ENCODE measurements at places on chromosomes 1 and 21.

- DNase-seq = no peak
Observed at GRCh38 chr1:85393490-85393889, 71.5 kb downstream of the DDAH1 start.

DNA sequence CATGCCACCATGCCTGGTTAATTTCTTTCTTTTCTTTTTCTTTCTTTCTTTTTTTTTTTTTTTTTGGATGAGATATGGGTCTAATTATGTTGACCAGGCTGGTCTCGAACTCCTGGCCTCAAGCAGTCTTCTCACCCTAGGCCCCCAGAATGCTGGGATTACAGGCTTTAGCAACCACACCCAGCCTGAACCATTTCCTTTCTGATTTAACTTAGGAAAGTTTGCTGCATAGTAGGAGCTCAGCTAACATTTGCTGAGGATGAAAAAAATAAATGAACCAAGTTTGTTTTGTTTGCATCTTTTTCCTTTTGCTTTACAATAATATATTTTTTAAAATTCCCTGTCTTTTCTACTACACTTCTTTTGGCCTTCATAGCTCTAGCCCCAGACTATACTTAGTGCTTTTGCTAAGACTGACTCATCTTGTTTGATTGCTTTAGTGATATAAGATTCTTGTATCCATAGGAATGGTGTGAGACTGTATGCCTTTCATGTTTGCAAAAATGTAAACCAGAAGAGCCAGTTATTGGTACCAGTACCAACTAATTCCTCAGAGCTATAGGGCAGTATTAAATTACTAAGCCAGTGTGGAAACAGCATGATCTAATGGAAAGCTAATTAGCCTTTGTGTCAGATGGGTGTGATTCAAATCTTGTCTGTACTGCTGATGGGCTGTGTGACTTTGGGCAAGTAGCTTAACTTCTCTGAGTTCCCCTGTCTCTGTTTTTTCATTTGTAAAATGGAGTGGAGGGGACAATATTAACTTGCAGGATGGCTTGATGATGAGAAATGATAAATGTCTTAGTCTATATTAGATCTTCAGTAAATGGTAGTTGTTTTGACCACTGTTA lies 66.9 kb downstream of the NFIA start:
- no peak for DNase-seq

GRCh38 chr21:27722095-27722494 lies 755.2 kb upstream of the ADAMTS5 start:
- DNase-seq = no peak

DNA sequence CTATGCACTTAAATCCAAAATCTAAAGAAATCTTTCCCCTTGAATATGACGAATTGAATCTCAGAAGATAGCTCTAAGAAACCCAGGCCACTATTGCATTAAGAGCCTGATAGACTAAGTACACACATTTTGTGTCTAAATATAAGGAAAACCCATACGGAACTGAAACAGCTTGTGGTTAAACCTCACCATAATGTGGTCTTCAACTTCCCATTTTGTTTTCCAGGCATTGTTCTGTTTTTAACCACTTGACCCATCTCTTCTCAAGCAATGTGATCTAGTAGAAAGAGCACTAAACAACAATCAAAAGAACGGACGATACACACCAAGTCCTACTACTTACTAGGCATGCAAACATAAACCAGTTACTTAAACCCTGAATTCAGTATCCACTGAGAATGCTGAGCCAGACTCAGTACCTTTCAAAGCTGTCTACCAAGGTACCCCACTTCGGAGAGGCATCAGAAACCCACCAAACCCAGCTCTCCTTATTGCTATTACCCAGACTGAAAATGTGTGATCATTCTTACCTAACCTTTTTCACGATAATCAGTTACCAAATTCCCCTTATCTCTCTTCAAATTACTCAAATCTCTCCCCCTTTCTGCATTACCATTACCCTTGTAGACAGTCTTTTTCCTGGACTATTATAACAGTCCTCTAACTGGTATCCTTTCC lies 12.8 kb downstream of the OTUD7B start:
- no peak for DNase-seq

DNA sequence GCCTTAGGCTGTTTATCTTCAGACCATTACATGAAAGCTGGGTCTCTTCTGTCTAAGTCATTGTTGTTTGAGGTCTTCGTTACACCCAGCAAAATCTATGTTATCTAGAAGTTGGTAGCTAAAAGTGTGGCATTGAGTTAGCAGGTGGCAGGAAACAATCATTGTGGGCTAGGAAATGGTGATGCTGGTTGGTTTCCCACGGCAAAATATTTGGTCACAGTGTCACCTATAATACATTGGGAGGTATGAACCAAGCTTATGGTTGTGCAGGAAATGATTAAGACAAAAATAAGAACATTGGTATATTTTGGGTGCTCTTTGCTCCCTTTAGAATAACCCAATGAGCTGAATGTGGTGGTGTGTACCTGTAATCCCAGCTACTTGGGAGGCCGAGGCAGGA lies 169.7 kb downstream of the TRIM33 start:
- DNase-seq = no peak

GRCh38 chr1:160709715-160710114 lies 1.9 kb downstream of the CD48 start:
- DNase-seq = no peak

DNA sequence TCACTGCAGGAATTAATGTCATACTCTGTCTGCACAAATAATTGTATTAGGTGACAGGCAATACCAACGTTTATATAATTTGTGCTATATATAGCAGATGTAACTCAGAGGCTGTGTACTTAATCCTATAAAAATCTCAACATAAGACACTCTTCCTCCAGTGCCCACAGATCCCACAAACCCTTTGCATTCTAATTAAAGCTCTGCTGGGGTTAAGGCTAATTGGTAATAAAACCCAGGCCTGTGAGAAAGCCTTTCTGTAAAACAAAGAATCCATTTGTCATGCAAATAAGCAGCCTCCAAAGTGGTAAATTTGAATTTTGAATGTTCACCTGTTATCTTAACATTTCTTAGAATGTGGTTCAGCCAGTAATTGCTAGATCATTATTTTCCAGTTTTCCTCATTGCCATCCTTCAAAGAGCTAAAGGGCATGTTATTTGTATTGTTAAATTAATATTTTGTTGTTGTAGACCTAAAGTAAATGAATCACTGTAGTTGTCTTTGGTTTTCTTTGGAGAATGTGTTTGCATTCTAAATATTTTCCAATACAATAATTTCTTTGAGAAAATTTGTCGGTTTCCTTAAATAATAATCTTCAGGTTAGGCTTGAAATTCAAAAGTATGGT lies 46.3 kb upstream of the PRDX6 start:
- no peak for DNase-seq

DNA sequence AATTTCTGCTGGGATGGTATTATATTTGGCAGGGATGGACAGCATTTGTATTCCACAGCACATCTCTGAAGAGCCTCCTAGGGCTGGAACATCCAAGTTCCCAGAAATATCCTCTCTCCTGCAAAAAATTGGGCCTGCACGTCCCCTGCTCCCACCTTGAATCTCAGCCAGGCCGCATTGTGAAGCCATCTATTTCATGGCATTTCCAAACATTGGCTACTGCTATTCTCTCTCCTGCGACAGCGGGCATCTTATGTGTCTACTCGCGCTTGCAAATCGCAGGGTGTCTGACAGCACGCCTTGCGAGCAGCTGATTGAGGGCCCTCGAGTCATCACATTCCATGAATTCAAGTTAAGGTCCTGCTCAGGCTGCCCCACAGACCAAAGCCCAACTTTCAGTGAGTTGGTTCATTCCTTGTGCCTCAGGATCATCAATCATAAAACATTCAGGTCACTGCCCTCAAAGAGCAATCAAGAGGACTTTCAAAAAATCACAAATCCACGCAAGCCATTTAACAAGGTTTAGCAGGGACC lies 15.8 kb downstream of the RGS8 start:
- DNase-seq = no peak

- DNase-seq = no peak
Observed at GRCh38 chr1:171032822-171033702, 57.6 kb upstream of the FMO3 start.

DNA sequence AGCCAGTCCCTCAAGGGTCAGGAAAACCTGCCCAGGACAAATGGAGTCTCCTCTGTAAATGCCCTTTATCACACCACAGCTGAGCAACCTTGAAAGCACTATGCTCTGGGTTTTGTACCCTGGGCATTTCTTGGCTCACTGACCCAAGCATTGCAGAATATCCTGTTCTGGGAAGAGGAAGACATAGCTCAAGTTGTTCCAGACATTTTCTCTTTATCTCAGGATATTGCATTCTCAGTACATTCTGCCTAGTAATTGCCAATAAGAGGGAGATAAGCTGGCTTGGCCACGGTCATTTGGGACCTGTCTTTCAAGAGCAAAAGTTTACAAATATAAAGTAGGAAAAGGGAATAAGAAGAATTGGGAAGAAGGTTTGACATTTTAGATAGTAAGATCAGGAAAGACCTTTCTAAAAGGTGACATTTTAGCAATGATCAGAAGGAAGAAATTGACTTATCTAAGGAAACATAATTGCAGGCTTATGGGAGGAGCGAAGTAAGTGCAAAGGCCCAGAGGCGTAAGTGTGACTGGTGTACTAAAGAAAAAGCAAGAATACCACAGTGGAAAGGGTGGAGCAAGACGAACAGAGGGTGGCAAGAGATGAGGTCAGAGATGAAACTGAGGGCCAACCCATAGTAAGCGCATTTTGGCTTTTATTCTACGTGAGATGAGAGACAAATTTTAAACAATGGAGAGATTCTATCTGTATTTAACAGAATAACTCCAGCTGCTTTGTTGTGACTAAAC lies 394.0 kb upstream of the CXADR start:
- no peak for DNase-seq

- DNase-seq = no peak
Observed at GRCh38 chr1:215923129-215923824, 356.2 kb downstream of the KCTD3 start.

GRCh38 chr1:110727246-110727645 lies 52.5 kb upstream of the KCNA3 start:
- no peak for DNase-seq

DNA sequence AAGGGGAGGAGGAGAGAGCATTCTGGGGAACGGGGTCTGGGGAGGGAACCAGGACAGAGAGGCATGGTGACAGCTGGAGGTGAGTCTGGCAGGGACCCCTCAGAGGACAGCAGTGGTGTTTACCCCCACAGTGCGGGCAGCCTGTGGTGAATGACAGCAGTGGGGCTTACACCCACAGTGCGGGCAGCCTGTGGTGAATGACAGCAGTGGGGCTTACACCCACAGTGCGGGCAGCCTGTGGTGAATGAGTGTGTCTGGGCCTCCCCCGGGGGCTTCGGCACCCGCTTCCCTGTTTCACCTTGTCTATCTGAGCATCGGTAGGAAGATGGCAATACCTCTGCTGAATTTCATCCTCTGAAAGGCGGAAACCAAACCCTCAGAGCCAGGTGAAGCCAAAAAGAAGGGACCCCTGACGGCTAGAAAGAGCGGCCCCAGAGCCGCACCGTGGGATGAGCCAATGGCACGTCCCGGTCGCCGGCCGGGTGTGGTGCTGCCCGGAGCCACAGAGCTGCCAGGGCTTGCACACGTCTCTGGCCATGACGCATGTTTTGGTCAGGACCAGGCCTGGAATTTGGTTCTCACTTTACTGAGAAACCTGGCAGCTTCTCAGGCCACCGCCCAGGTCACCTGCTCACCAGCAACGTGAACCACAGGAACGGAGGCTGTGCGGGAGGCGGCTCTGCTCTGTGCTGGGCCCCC lies 54.1 kb downstream of the SIK1 start:
- DNase-seq = no peak
